ENCODE measurements at places on chromosomes 5 and 9.

GRCh38 chr9:80554301-80554700 is 982.5 kb downstream of the TLE4 start:
- no peak for DNase-seq

- no peak for DNase-seq
These were observed 140.2 kb downstream of the ALDH1A1 start for GRCh38 chr9:72812559-72813111.

DNA sequence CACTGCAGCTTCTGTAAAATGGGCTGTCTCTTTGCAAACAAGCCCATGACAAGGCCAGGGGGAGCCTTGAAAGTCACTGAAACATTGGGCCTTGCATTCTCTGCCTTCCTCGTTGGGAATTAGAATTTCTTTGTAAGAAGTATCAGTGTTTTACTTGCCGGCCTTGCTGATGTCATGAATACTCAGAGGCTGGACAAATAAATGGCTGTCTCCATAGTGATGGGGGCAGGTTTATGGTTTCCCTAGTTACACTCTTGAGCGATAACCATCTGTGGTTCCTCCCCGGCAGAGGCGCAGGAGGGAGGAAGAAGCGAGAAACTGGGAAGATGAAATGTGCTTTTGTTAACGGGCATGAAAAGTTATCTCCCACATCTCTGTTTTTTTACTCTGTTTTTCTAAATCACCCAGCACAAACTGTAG is 272.7 kb upstream of the PANK3 start:
- DNase-seq, result no peak

GRCh38 chr5:75837258-75837841 is 120.1 kb upstream of the POC5 start:
- DNase-seq, result no peak

DNA sequence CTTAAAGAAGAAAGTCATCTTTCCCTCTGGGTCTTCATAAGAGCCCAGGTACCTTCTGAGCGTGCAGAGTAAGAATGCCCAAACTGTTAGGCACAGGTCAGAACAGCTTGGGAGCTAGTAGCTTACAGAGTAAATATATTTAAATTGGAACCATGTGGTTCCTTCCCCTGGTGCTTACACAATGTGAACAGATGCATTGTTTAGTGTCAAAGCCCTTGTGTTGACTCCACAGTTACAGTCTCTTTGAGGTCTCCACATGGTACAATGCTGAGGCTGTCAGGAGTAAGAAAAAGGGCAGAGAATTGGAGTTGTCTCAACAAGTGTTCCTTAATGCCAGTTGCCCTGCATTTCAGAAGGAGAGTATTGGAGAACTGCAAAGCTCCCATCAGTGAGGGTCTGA is 188.5 kb downstream of the PAPPA start:
- DNase-seq, result no peak

All from NCI-H2029 (cell line).